ENCODE measurements at places on chromosomes 2 and 18. TPM values are rescaled to one million over a fixed set of nuclear protein-coding genes. Genes with fewer than 3 reads are reported as not detected.

- DNase-seq, result no peak
These were observed 178.9 kb upstream of the SERPINE2 start for GRCh38 chr2:224217962-224218347.

DNA sequence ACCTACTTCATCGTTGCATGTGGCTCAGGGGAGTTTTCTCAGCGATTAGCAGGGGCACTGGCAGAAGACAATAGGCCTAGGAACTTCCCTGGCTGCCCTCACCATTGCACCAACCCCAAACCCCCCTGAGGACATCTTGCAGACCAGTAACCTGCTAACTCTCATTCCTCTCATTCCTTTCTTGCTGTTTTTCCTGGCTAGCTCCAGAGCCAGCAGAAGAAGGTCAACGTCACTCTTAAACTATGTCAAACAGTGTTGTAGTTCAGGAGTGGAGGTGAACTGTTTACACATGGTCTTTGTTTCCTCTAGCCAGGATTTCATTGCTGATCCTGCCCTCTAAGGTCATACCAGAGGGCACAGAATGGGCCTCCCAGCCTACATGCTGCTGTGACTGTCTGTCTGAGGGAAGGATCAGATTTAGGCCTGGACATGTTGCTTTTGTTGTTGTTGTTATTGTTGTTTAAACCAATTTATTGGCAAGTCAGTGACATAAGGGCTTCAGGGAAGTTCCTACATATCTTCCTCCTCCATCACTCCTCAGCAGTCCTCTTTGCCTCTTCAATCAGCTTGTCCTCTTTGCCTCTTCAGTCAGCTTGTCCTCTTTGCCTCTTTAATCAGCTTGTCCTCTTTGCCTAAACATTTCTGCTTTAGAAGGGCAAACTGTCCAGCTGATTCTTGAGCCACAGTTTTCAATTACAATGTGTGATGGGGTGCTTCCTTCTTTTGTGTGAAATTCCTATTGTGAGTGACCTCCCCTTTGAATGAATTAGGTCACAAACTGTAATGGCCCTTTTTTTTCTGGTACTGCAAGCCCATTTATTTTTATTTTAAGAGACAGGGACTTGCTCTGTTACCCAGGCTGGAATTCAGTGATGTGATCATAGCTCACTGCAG is 471.9 kb upstream of the TNP1 start:
- DNase-seq, result no peak

DNA sequence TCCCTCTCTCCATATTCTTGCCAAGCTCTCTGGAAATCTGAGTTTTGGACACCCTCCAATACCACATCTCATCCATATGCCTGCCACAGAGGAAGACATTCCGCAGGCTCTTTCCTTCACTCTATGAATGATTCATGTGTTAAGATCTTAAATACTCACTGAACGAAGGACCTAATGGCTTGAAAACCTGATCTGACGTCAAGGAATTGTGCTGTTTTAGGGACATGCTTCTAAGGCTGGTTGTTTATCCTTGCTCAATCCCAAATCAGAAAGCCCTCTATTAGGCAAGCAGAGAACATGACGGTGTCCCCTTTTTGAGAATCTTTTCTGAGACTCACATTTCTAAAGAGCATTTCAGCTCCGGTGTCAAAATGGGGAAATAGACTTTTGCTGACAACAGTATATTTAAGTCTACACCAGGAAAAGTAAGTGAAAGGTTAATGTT is 83.7 kb upstream of the GALNT5 start:
- DNase-seq, result no peak

DNA sequence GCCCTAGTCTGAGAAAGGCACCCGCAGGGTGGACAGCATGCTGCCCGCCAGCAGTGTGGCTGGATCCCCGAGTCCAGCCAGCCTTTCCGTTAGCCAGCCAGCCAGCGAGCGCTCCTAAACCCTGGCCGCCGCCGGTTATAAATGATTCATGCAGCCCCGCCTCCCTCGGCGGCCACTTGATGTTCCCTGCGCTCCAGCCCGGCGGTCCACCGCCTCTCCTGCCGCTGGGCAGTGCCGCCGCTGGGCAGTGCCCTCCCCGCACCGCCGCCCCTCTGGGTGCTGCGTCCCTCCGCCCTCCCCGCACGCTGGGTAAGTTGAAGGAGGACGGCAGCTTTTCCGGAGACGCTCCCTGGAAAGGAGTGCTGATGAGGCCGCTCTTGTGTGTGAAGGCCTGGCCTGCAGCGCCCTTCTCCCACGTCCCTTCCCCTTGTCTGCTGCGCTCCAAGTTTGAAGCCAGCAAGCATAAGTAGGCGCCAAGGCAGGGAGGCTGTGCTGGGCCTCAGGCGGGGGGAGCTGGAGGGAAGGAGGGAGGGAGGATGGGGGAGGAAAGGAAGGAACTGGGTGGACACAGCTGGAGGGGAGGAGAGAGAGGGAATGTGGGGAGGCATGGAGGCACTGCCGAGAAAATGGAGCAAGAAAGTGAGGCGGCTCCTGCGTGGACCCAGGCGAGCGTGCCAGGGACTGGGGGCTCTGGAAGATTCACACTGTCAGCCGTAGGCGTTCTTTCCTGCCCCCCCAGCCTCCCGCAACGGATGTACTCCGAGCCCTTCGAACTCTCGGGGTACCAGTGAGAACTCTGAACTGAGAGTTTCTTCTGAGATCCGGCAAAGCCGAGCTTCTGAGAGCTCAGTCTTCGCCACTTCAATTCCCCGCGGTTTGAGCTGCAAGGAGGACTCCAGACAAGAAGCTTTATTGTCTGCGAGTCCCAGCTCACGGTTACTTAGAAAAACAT is 131.9 kb downstream of the GLI2 start:
- DNase-seq, result no peak

- DNase-seq, result no peak
These were observed 96.7 kb downstream of the EIPR1 start for GRCh38 chr2:3280683-3281520.

GRCh38 chr18:56575819-56576663 is 62.4 kb downstream of the TXNL1 start:
- DNase-seq, result no peak

- DNase-seq, result no peak
These were observed 45.8 kb downstream of the WDR7 start for GRCh38 chr18:56696966-56697365.

DNA sequence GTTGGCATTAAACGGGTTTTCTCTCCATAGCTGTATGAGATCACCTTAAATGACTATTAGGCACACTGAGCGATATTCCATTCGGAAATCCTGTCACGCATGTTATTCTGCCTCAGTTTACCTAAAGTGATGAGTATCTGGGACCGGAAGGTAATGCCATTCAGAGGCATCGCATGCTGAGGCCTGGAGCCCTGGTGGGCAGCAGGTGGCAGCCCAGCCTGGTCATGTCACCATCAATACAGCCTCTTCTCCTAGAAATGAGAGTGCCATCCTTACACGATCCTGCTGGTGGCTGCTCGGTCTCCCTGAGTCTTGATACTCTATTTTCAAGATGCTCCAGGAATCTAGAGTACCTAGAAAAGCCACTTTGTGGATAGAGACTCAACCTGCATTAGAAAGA is 119.8 kb downstream of the EIPR1 start:
- DNase-seq, result no peak

DNA sequence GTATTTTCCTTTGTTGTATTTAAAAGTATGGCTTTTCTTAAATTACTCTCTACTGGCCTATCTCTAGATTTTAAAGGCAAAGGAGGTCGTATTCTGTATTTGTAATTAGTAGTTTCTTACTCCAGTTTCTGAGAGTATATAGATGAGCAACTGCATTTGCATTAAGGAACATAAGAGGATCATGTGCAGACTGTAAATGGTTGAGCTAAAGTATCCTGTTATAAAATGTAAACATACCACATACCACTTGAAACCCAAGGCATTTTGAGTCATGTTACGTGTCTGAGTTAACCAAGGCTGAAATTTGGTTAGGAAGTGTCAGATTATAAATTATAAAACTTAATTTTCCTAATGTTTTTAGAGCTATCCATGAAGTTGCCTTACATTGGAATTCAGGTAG is 76.3 kb downstream of the GPD2 start:
- DNase-seq, result no peak

GRCh38 chr18:79355433-79356335 is 40.0 kb upstream of the NFATC1 start:
- no peak for DNase-seq

DNA sequence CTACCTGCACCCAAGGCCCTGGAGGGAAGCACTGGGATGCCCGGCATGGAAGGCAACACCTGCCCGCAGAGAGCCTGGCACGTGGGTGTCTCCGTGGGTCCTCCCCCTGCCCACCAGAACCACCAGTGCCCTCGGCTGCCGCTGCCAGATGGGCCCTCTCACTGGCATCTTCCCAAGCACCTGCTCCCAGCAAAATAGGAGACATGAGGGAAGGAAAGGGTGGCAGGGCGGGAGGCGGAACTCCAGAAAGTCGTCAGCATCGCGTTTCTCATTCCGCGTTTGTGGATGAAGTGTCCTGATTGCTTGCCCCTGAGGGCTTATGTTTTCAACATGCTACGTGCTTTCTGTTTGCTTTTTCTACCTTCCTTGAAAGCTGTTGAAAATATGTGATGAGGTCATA is 8.8 kb upstream of the SNTG2 start:
- DNase-seq, result no peak

PLB1 gene
- total RNA-seq, result 0.07 TPM

HOXD9 gene
- not detected for total RNA-seq

TSGA10 gene
- 14.0 TPM for total RNA-seq

TUBA3E gene
- not detected for total RNA-seq

GALNT3 gene
- total RNA-seq, result 6.6 TPM

PCARE gene
- total RNA-seq, result not detected

ANKRD62 gene
- not detected for total RNA-seq
